ENCODE measurements at places on chromosomes 11 and 22.

- DNase-seq = no peak
Observed at GRCh38 chr11:111510311-111510710, 1.9 kb downstream of the BTG4 start.

DNA sequence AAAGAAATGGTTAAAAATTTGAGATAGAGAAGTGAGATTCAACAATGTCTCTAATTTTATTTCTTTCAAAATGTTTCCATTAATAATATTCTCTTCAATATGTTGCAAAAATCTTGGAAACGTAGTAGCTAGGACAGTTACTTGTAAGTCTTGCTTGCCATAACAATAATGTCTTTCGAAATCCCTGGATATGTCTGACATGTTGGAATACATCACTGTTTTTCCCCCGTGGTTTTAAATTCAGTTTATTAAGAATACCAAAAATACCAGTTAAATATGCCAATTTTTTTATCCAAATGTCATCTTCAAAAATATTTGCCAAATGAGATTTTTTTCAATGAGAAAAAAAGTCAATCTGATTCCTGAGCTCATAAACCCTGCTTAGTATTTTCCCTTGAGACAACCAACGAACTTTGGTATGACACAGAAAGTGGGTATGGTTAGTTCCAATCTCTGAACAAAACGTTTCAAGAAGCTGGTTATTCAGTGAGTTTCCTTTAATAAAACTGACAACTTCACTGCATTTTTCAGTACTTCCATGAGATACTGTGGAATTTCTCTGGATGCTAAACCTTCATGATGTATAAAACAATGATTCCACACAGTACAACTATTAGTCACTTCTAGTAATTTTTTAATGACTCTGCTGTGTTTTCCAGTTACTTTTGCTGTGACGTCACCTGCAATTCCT is 36.7 kb upstream of the AMPD3 start:
- no peak for DNase-seq

DNA sequence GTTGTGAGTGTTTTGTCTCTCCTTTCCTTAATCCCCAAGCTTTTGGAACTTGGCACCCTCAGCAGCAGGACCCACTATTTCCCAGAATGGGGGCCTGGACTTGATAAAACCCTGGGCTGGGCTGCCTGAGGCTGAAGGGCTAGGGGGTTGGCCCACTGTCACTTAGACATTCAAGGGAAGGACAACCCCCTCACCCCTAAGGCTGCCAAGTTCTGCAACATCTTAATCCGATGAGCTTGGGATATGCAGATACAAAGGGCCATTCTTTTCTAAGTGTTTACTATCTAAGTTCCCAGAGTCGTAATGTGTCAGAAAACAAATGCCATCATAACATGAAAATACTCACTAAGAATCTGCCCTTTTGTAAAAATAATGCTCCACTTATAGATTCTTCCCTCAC is 42.9 kb downstream of the IRAG1 start:
- DNase-seq = no peak

DNA sequence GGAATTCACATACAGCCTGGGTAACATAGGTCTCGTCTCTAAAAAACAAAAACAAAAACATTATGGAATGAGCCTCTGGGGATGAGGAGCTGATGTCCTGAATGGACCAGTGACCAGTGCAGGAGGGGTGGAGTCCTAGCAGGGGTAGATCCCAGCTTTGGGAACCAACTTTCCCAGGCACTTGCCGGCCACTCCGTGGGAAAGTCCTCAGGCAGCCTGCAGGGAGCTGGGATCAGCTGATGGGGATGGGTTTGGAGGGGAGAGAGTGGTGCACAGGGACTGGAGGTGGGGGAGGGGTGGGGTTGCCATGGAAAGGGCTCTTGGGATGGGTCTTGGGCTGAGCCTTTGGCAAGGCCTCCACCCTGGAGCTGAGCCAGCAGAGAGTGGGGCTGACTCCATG is 19.1 kb downstream of the MGAT3 start:
- DNase-seq = no peak

GRCh38 chr11:130897262-130898182 is 18.8 kb downstream of the SNX19 start:
- no peak for DNase-seq

DNA sequence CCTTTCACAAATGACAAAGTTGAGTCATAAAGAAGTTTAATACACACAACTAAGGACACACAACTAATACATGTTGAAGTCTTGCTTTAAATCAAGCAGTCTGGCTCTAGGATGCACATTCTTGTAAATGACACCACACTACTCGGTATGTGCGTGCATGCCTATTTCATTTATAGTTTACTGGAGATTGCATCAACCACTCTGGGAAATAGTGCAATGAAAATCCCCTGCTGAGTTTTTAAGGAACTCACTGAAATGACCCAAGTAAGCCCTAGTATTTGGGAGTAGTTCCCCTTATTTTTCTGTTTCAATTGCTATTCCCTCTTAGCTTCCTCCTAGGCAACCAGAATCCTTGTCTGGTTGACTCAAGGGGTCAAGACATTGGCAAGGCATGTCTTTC is 160.2 kb upstream of the LARGE1 start:
- DNase-seq = no peak

GRCh38 chr22:22893077-22893805 is 5.6 kb downstream of the IGLL5 start:
- DNase-seq = no peak

DNA sequence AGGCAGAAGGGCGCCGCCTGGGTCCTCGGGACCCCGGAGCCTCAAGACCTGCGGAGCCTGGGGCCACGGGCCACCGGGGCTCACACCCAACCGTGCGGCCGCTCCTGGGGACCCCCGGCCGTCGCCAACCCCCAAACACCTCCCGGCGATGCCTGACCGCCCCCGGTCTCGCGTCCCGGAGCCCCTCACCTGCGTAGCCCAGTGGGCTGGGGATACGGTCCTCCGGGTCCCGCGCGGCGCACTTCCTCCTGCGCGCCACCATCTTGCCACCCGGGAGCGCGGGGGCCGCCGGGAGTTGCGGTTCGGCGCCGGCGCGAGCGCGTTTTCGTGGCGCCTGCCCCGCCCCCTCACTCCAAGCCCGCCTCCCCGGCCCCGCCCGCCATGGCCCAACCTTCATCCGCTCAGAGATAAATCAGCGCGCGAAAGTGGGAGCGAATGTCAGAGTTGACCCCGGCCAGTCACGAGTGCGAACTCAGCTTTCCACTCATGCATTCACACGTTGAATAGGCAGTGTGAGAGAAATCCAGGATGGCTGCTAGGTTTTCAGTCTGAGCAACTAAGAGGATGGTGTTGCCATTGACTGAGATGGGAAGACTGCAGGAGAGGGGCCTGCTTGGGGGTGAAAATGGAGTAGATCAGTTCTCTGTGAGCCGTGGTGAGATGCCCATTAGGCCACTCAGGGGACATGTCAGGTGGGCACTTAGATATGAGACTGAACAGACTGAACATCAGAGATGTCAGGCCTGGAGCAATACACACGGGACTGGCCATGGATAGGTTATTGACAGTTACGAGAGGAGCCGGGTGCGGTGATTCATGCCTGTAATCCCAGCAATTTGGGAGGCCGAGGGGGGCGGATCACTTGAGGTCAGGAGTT is at the start of gene RRP7A:
Gene RRP7A (minus strand): TSS at position 272 of the 877 bp plus-strand sequence. CDS start 10 bp downstream, at position 262.
- no peak for DNase-seq

GRCh38 chr11:103731670-103732069 is 304.8 kb upstream of the DDI1 start:
- no peak for DNase-seq

DNA sequence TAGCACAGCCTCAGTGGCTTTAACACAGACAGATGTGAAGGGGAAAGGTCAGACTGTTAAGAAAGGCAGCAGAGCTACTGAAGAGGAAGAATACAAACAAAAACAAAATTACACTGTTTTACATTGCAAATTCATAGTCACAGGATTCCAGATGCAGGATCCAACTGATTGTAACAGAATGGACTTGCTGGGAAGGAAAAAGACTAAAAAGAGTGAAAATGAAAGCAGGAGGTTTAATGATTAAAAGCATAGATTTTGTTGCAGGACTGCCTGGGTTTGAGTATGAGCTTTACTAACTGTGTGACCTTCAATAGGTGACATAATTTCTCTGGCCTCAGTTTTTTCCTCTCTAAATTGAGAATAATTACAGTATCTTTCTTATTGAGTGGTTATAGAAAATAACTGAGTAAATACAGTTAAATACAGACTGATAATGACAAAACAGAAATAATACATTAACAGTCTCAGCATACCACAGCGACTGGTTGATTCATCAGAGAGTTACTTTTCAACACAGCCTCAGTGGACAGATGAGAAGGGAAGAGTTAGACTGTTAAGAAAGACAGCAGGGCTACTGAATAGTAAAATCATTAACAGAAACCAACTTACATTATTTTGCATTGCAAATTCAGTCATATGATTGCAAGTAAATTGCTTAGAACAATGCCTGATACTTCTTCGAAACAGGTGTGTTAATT is 704.2 kb upstream of the TENM4 start:
- DNase-seq = no peak
